ENCODE measurements at places on chromosomes 3 and 15.

DNA sequence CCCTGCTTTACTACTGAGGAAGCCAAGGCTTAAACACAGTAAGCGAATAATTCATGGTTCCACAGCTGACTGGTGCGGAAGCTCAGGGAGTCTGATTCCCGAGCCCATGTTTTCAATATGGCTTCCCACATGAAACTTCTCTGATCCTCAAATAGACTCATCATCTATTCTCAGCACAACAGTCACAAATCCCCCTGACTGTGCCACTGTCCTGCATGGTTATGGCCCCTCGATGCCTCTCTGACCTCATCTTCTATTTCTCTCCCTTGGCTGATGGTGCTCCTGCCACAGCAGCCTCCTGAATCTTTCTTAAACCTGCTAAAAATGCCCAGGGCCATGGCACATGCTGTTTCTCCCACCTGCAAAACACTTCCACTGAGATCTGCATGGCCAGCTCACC lies 43.2 kb downstream of the SRGAP3 start:
- no peaks in the 10 kb centered on the region for H3K36me3 ChIP-seq
- DNase-seq: no peak
- no peak overlapping the region for H3K27ac ChIP-seq
- H3K27me3 ChIP-seq: no peaks in the 10 kb centered on the region
- no peak overlapping the region for H3K4me3 ChIP-seq
- peaks cover 41% of the 10 kb centered on the region for H3K4me1 ChIP-seq

DNA sequence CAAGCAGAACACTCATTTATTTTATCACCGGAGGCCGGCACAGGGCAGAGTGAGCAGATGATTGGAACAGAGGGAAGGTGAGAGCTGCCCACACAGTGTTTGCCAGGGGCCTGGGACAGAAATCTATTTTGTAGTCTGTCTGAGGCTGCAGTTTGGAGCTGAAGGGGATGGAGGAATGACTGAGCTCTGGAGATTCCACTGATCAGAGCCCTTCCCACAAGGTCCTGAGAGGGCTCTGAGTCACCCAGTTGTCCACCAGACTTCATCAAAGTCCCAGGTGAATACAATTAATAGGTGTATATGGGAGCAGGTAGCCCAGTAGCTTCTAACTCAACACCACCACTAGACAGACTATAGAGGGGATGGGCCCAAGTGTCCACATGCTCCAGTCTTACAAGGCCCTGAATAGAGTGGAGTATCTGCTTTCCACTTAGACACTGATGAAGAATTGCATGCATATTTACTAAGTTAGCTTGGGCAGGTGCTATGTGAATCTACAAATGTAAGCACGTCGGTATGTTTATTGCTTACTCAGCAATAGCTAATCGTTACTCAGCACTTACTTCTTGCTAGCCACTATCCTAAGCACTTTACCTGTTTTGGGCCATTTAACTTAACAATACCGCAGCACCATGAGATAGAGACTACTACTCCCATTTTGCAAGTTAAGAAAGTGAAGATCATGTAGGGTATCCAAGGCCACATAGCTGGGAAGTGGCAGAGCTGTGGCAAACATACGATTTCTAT lies 2.7 kb upstream of the STARD5 start:
- peaks cover 14% of the 10 kb centered on the region for H3K4me1 ChIP-seq
- DNase-seq: no peak
- H3K27me3 ChIP-seq: no peaks in the 10 kb centered on the region
- H3K4me3 ChIP-seq: no peak overlapping the region

DNA sequence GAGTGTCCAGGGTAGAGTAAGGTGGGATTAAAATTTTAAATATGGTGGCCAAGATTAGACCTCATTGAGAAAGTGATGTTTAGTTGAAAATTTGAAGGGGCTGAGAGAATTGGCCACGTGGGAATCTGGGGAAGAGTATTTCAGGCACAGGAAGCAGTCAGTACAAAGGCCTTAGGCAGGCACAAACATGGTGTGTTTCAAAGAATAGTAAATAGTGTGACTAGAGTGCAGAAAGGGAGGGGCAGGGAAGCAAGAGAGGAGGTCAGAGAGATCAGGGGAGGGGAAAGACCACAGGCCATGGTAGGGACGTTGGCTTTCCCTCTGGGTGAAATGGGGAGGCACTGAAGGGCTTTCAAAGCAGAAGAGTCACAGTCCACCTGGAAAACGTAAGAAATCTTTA lies 36.6 kb upstream of the POMGNT2 start:
- H3K4me1 ChIP-seq: no peaks in the 10 kb centered on the region
- no peak for DNase-seq
- no peak overlapping the region for H3K4me3 ChIP-seq
- no peaks in the 10 kb centered on the region for H3K36me3 ChIP-seq

DNA sequence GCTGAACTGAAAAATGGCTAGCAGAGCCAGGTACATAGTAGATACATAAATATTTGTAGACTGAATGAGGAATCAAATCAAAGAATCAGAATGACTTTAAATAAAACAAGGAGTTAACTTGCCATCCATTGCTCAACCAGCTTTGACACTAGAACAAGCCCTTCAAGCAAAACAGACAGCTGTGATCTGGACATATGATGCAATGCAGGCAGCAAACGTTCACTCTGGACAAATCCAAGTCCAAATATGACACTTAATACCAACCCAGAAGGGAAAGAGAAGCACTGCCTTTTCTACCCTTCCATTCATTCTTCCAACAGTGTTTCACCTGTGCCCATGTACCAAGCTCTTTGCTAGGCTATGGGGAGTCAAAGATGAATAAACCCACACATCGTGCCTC lies 4.5 kb downstream of the THRB start:
- H3K27ac ChIP-seq: no peak overlapping the region
- DNase-seq: no peak
- H3K4me3 ChIP-seq: no peak overlapping the region
- H3K4me1 ChIP-seq: peaks cover 8% of the 10 kb centered on the region
- no peaks in the 10 kb centered on the region for H3K36me3 ChIP-seq

GRCh38 chr3:52518723-52519444 lies 14.8 kb downstream of the NT5DC2 start:
- peaks cover 13% of the 10 kb centered on the region for H3K4me1 ChIP-seq
- peaks cover 44% of the 10 kb centered on the region for H3K36me3 ChIP-seq
- H3K4me3 ChIP-seq: peak overlapping the region; percentile 24
- no peak overlapping the region for H3K27ac ChIP-seq

GRCh38 chr15:70154718-70155347 lies 57.1 kb upstream of the TLE3 start:
- H3K4me1 ChIP-seq: peaks cover 51% of the 10 kb centered on the region
- DNase-seq: no peak
- no peak overlapping the region for H3K27ac ChIP-seq
- peaks cover 4% of the 10 kb centered on the region for H3K27me3 ChIP-seq

- H3K4me3 ChIP-seq: no peak overlapping the region
- no peaks in the 10 kb centered on the region for H3K36me3 ChIP-seq
- DNase-seq: no peak
- no peaks in the 10 kb centered on the region for H3K4me1 ChIP-seq
- no peak overlapping the region for H3K27ac ChIP-seq
- H3K27me3 ChIP-seq: no peaks in the 10 kb centered on the region
Observed at GRCh38 chr15:85554852-85555521, 174.6 kb downstream of the AKAP13 start.

- no peak overlapping the region for H3K4me3 ChIP-seq
- no peaks in the 10 kb centered on the region for H3K27me3 ChIP-seq
- no peaks in the 10 kb centered on the region for H3K36me3 ChIP-seq
- no peak for DNase-seq
Observed at GRCh38 chr3:462851-463250, 266.3 kb downstream of the CHL1 start.

GRCh38 chr3:128496019-128496601 lies 3.1 kb upstream of the GATA2 start:
- peaks cover 89% of the 10 kb centered on the region for H3K27me3 ChIP-seq
- H3K4me1 ChIP-seq: peaks cover 34% of the 10 kb centered on the region
- no peaks in the 10 kb centered on the region for H3K36me3 ChIP-seq
- H3K27ac ChIP-seq: no peak overlapping the region

DNA sequence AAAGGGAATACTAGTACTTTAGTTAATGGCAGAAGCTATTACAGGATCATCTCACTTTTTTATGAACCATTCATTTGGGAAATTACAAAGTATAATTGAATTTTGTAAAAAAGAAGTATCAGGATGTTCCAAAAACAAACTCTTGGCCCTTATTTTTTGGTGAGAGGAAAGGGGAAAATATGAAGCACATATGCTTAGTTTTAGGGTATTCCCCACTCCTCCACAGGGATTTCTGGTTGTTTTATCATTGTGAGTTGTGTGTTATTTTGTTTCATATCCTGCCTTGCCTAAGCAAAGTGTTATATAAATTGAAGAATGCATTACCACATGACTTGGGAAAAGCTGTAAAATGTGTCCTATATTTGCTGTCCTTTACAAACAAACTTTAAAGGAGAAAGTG lies 227.0 kb downstream of the FMN1 start:
- DNase-seq: no peak
- no peak overlapping the region for H3K4me3 ChIP-seq
- H3K36me3 ChIP-seq: no peaks in the 10 kb centered on the region
- H3K27ac ChIP-seq: no peak overlapping the region
- H3K27me3 ChIP-seq: no peaks in the 10 kb centered on the region

DNA sequence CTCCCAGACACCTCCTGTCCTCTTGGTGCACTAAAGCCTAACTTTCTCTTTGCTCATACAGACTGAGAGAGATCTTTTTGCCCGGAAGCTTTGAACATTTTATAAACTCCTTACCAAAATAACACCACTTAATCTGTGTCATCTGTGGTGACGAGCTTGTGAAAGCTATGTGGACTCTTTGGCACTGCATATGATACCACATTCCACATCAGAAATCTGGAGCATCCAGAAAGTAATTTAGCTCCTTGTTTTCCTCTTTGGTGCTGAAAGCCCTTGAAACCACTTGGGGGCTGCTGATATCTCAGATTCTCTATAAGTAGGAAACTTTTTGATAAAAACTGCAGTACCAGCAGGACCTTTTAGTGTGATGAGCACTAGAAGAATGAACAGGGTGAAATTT lies 128.3 kb downstream of the ALCAM start:
- H3K27me3 ChIP-seq: no peaks in the 10 kb centered on the region
- H3K4me1 ChIP-seq: no peaks in the 10 kb centered on the region
- no peak overlapping the region for H3K4me3 ChIP-seq

DNA sequence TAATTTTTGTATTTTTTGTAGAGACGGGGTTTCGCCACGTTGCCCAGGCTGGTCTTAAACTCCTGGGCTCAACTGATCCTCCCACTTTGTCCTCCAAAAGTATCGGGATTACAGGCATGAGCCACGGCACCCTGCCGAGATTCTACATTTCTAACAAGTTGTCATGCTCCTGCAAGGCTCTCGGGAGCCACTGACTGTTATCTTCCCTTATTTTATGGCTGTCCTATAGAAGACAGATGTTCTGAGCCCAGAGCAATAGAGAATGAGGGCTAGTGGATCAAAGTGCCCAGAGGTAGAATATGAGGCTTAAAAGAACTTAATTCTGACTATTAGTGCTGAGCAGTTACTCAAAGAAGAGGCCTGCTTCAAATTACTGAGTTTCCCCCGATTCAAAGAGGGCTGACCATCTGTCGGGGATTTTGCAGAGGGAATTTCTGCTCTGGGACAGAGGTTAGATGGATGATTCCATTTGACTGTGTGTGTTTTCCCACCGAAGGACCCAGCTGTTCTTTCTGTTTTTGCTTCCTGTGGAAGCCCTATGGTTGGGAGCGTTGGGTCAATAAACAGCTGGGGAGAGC lies 39.5 kb downstream of the ITPR1 start:
- peak overlapping the region; percentile 18 for H3K27ac ChIP-seq
- no peaks in the 10 kb centered on the region for H3K36me3 ChIP-seq
- H3K4me3 ChIP-seq: no peak overlapping the region
- no peaks in the 10 kb centered on the region for H3K4me1 ChIP-seq
- H3K27me3 ChIP-seq: no peaks in the 10 kb centered on the region
- no peak for DNase-seq

DNA sequence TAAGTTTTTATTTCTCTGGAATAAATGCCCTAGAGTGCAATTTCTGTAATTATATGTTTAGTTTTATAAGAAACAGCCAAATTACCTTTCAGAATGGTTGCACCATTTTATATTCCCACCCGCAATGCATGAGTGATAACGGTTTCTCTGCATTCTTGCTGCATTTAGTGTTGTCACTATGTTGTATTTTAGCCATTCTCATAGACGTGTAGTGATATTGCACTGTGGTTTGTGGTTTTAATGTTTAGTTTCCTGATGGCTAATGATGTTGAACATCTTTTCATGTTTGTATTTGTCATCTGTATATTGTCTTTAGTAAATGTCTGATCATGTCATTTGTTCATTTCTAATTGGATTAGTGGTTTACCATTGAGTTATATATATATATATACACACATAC lies 73.0 kb upstream of the GOLIM4 start:
- no peaks in the 10 kb centered on the region for H3K27me3 ChIP-seq
- H3K27ac ChIP-seq: no peak overlapping the region
- no peaks in the 10 kb centered on the region for H3K36me3 ChIP-seq
- H3K4me3 ChIP-seq: no peak overlapping the region
- H3K4me1 ChIP-seq: no peaks in the 10 kb centered on the region

GRCh38 chr15:39025881-39026280 lies 461.3 kb upstream of the RASGRP1 start:
- H3K27me3 ChIP-seq: no peaks in the 10 kb centered on the region
- H3K4me3 ChIP-seq: no peak overlapping the region
- no peaks in the 10 kb centered on the region for H3K36me3 ChIP-seq
- H3K27ac ChIP-seq: no peak overlapping the region

- no peak for DNase-seq
- no peaks in the 10 kb centered on the region for H3K4me1 ChIP-seq
- no peaks in the 10 kb centered on the region for H3K27me3 ChIP-seq
- no peaks in the 10 kb centered on the region for H3K36me3 ChIP-seq
- no peak overlapping the region for H3K4me3 ChIP-seq
Observed at GRCh38 chr3:25855266-25855784, 65.4 kb downstream of the OXSM start.

- no peak overlapping the region for H3K27ac ChIP-seq
- no peaks in the 10 kb centered on the region for H3K36me3 ChIP-seq
- H3K27me3 ChIP-seq: no peaks in the 10 kb centered on the region
- no peak overlapping the region for H3K4me3 ChIP-seq
- no peaks in the 10 kb centered on the region for H3K4me1 ChIP-seq
- DNase-seq: no peak
Observed at GRCh38 chr15:67908756-67909155, 68.9 kb upstream of the RNU6-1 start.

Data from spinal cord (tissue), 10 donors.